LNCaP clone FGC (cell line): ENCODE measurements at places on chromosomes 1 and 21.

GRCh38 chr1:82154219-82154970, 353.7 kb downstream of the ADGRL2 start:
- no peak for DNase-seq

- peak; percentile 13 for DNase-seq
These were observed 51.3 kb downstream of the PCNX2 start for GRCh38 chr1:233244183-233244582.

- DNase-seq: no peak
These were observed 24.5 kb upstream of the SLC9A1 start for GRCh38 chr1:27179379-27179778.

GRCh38 chr1:25977801-25978200, 20.1 kb downstream of the PAFAH2 start:
- DNase-seq: no peak

DNA sequence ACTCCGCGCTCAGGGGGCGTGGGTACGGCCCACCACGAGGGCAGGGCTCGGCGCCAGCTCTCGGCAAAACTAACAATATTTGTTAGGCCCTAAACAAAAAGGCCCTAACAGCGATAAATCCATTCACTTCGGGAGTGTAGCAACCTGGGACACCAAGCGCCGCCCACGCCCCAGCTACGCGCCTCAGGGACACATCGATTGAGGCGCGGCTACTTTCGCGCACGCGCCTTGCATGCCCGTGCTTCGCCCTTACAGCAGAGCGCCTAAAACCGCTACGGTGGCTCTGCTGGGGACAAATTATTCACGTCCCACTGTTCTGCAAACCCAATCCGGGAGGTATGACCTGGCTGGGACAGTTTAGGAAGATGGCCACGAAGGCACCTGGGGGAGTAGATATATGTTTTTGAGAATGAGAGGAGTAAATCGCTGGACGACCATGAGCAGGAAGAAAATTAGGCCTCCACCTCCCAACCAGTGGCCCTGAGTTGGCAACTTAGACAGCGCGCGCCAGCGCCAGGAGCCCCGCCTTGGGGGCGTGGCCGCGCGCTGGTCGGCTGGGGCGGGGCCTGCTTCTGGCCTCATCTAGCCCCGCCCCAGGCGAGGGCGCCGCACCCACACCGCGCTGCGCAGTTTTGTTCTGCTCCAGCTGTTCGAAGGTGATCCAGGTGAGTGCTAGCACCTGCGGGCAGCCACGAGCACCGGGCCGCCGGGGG, at the start of gene MGST3:
TSS of gene MGST3 (plus strand) at position 606 of the 713 bp plus-strand sequence. CDS start 18,614 bp downstream, outside the sequence.
- DNase-seq: peak; percentile 96

- no peak for DNase-seq
These were observed 40.7 kb upstream of the SCMH1 start for GRCh38 chr1:41282679-41283317.

DNA sequence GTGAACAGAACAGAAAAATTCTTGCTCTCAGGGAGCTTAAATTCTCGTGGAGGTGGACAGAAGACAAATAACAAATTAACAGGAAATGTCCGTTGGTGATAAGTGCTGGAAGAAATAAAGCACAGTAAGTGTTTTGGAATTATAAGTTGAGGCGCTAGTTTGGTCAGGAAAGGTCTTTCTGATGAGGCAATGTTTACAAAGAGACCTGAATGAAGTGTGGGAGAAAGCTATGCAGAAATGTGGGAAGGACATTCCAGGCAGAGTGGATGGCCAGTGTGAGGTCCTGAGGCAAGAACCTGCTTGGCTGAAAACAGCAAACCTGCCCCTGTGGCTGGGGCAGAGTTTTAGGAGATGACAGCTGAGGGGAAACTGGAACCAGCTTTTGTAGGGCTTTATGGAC, 23.3 kb downstream of the NGF start:
- no peak for DNase-seq

DNA sequence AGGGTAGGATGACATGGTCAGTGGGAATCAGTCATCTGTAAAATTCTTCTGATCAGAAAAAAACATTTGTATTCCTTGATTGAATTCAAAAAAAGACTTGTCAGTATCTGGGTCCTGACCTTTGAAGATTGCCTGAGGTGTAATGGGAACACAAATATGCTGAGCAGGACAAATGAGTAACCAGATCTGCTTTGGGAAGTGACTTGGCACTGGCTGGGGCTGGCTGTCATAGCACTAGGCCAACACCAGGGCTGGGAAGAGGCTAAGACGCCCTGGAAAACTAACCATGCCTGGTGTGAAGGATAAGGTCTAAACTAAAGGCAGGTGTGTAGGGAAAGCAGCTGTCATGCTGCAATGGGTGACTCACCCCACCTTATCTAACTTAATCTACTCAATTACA, 452.9 kb upstream of the BEND5 start:
- no peak for DNase-seq
